ENCODE measurements at places on chromosomes 11 and 22. TPM values are rescaled to one million over a fixed set of nuclear protein-coding genes. Genes with fewer than 3 reads are reported as not detected.

Gene SAA4
- not detected for total RNA-seq

- no peak overlapping the region for H3K27ac ChIP-seq
- no peak for DNase-seq
- H3K4me1 ChIP-seq: peaks cover 3% of the 10 kb centered on the region
- no peaks in the 10 kb centered on the region for H3K27me3 ChIP-seq
- H3K4me3 ChIP-seq: no peak overlapping the region
- H3K36me3 ChIP-seq: peaks cover 24% of the 10 kb centered on the region
These were observed 23.3 kb downstream of the TMEM123 start for GRCh38 chr11:102429226-102429625.

GRCh38 chr11:13134886-13135285 lies 125.8 kb downstream of the RASSF10 start:
- H3K4me3 ChIP-seq: no peak overlapping the region
- H3K36me3 ChIP-seq: no peaks in the 10 kb centered on the region
- 0 out of 2 replicates have a peak, but pooled peaks cover 3% of the 10 kb centered on the region for H3K4me1 ChIP-seq
- no peaks in the 10 kb centered on the region for H3K27me3 ChIP-seq
- no peak for DNase-seq

- H3K4me3 ChIP-seq: no peak overlapping the region
- H3K27me3 ChIP-seq: no peaks in the 10 kb centered on the region
- H3K4me1 ChIP-seq: no peaks in the 10 kb centered on the region
- no peak overlapping the region for H3K27ac ChIP-seq
- no peak for DNase-seq
- H3K36me3 ChIP-seq: no peaks in the 10 kb centered on the region
These were observed 12.2 kb upstream of the MMP12 start for GRCh38 chr11:102886999-102887398.

GRCh38 chr11:125874556-125875124 lies 12.8 kb upstream of the HYLS1 start:
- DNase-seq: no peak
- H3K36me3 ChIP-seq: no peaks in the 10 kb centered on the region
- H3K27ac ChIP-seq: no peak overlapping the region
- no peaks in the 10 kb centered on the region for H3K4me1 ChIP-seq

All from H1 (cell line).